ENCODE measurements at places on chromosomes 4 and X. TPM values are rescaled to one million over a fixed set of nuclear protein-coding genes. Genes with fewer than 3 reads are reported as not detected.

Gene CT45A2
- not detected for total RNA-seq

Gene CYP2U1
- 9.4 TPM for total RNA-seq

Gene PGAM4
- not detected for total RNA-seq

Gene BEND4
- not detected for total RNA-seq

Gene TXK
- total RNA-seq, result 0.34 TPM

Gene RTL9
- under 0.01 TPM for total RNA-seq

Gene MAGEA6
- not detected for total RNA-seq

Gene DKK2
- total RNA-seq, result not detected

Gene RTL5
- under 0.01 TPM for total RNA-seq

Gene LRRC66
- total RNA-seq, result 0.43 TPM

Gene ANXA3
- 1,826 TPM for total RNA-seq

Gene NLGN3
- under 0.01 TPM for total RNA-seq

Gene BEX5
- total RNA-seq, result 1.7 TPM

Gene NDST4
- not detected for total RNA-seq

Gene MMRN1
- under 0.01 TPM for total RNA-seq

Gene SPRY1
- 4.1 TPM for total RNA-seq

Gene P2RY10
- not detected for total RNA-seq

Gene GASK1B
- total RNA-seq, result 10.1 TPM

Gene CXorf58
- under 0.01 TPM for total RNA-seq

Gene CD40LG
- total RNA-seq, result not detected

Gene METAP1
- total RNA-seq, result 64.7 TPM

Gene CNGA1
- 1.4 TPM for total RNA-seq

Gene PCDH18
- 0.21 TPM for total RNA-seq

Gene PPEF2
- total RNA-seq, result not detected

Gene KCNE5
- total RNA-seq, result 0.07 TPM

Gene WDR17
- total RNA-seq, result under 0.01 TPM

Gene NUDT11
- 5.5 TPM for total RNA-seq

Gene CENPI
- total RNA-seq, result 1.1 TPM

Gene STBD1
- 8.9 TPM for total RNA-seq

Gene VSIG1
- 0.34 TPM for total RNA-seq

Gene FAM9B
- total RNA-seq, result not detected

Gene AMBN
- total RNA-seq, result not detected

Gene PNMA3
- total RNA-seq, result not detected
